NCI-H1930 (cell line): ENCODE measurements at places on chromosomes 7 and 10.

DNA sequence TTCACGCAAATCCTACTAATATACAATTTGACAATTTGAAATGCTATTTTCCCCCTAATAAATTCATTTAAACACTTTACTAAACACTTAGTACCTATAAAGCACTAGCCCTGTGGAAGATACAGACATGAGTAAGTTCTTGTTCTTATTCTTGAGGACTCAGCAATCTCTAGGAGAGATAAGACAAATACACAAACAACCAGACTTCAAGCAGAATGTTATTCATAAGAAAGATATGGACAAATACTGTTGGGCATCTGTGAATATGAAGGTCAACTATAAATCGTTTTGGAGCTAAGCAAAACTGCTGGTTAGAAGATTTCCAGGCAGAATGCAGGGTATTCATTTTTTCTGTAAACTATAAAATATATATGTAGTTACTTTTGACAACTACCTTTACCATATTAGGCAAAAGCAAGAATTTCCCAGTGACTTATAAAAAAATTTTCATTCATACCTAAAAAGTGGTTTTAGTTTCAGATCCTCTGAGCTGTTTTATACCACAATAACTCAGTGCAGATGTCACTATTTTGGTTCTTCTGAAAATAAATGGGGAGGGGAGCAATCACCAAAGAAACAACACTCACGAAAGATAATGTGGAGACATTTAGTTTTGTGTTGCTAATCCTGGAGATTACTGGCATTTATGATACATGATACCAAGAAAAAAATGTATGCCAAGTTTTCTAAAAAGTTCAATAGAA is 3.8 kb downstream of the VPS41 start:
- no peak for DNase-seq

DNA sequence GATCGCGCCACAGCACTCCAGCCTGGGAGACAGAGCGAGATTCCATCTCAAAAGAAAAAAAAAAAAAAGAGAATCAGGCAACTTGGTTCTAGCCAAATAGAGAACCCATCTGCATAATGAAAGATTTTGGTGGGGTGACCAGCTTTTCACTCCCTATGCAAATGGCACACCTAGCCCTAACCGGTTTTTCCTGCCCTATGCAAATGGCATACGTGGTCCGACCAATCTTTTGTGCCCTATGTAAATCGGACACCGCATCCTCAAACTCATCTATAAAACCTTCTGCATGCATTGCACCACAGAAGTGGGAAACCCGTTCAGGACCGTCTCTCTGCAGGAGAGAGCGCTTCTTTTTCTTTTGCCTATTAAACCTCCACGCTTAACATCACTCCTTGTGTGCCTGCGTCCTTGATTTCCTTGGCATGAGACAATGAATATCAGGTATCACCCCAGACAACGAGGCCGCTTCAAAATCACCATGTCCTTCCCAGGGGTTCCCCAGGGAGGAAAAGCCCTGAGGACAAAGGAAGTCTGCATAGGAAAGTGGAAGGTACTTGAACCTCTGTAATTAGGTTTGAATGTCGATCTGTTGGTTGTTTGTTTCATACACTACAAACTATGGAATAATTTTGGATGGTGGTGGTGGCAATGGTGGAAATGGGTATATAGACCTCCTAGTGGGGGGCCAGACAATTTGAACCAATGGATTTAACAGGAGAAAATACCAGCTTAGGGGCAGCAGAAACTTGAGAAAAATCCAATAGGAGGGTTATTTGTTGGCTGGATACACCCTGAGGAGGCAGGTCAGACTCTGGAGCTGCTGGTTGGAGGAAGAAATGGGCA is 396.2 kb downstream of the TYW1 start:
- DNase-seq, result no peak

DNA sequence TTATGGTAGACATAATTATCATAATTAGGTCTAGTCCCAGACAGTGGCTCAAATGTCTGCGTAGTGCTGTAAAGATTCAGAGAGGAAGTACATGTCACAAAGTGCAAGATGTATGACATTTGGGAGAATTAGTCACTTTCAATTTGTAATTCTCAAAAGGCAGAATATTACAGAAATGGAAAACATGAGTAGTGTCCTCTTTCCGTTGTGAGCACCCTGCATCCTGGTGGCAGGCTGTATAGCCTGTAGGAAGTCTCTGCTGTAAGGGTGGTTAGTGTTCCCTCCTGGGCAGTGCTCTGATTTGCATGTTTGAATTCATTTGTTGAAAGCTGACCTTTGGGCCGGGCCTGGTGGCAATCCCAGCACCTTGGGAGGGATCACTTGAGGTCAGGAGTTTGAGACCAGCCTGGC is 17.0 kb downstream of the CDK14 start:
- DNase-seq, result no peak

GRCh38 chr7:30743371-30744074 is 8.4 kb upstream of the INMT start:
- no peak for DNase-seq

DNA sequence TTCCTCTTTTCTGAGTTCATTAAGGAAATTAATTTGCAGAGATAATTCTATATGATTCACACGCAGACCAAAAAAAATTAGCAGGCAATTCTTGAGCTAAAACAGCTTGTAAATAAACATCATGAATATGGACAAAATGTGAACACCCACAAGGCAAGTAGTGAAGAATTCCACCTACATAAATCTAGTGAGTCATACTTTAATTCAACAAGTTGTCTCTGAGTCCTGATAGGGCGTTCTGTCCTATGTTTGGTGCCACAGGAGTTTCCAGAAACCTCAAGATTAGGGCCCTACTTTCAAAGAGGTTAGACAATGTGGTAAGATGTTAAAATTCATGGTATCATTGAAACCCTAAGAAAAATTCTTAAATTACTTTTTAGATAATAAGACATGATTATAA is 122.3 kb downstream of the SGMS1 start:
- no peak for DNase-seq

GRCh38 chr10:112771733-112772132 is 178.3 kb upstream of the TCF7L2 start:
- no peak for DNase-seq

DNA sequence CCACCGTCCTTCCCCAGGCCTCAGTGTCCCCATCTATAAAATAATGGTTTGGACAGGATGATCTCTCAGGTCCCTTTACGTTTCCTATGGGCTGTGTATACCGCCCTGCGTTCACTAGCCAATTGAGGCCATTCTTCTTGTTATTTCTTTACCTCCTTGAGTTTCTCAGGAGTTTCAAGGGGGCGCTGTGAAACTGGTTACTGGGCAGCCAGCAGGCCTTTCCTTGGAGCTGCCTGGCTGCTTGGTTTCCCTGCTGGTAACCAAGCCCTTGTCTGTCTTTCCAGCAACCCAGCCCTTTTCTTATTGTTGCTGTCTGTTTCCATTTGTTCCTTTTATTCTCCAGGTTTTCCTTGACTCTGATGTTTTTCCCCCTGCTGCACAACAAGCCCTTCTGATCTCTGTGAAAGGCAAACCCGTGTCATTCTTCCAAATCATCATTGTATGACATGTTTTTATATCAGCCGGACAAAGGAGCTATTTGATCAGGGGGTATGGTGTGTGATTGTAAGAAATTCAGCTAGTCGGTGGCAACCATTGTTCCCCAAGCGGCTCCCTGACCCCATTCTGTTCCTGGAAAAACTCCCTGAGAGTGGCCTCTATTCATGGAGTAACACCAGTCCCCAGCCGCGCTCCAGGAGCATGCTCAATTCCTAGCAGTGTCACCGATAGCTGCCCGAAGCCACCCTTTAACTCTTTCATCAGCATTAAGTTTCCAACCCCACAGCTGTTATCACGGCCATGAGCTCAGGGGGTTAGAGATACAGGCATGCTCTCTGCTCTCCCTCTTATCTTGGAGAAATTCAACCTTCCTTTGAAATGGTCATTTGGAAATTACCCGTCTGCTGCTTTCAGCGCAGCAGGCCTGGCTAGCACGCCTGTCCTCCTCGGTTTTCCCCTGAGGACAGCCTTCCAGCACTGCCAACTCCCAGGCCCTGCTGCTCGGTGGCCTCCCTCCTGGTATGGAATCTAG is 26.6 kb downstream of the FGF8 start:
- DNase-seq, result no peak

DNA sequence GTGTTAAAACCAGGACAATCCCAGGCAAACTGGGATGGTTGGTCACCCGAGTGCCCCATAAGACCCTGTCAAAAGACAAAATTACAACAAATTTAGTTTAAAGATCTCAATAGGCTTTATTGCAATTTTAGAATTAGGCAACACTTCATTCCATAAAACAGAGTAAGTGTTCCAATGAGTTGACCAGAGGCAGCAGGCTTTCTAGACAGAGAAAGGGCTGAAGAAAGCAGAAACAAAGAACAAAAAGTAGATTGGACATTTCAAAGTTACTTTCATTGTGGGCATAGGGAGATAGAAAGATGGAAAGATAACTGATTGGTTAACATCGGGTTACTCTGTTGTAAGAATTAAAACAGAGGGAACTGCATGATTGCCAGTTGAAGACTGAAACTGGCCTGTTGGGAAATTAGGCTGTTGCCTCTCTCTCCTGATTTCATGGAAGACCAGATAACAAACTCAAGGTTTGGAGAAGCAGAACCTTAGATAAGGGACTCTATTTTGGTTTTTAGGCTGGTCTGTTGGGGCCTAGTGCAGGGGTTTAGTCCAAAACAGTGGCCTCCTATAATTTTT is 36.3 kb downstream of the ENTPD1 start:
- no peak for DNase-seq

- DNase-seq, result no peak
Measured at GRCh38 chr7:88789480-88790064, 6.0 kb downstream of the TEX47 start.

DNA sequence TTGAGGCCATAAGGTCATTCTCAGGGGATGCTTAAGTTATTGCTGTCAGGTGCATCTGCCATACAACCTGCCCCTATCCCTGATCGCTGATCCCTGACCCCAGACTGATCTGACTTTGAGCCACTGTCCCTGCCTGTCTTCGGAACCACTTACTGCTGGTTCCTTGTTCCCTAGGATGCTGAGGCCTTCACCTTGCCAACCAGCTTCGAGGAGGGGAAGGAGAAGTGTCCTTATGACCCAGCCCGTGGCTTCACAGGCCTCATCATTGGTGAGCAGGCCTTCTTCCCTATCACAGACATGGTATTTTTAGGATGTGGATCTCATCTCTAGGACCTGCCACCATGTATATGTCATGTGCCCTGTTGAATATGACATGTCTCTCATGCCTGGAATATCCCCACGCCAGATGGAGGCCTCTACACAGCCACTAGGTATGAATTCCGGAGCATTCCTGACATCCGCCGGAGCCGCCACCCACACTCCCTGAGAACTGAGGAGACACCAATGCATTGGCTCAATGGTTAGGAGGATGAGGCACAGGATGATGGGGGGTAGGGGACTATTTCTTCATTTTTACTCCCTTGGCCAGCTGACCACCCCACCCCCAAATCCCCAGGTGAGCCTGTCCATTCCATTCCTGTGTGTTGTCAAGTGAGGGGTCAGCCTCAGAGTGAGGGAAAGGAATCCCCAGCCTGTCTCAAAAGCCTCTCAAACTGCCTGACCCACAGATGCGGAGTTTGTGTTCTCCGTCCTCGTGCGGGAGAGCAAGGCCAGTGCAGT is 9.0 kb downstream of the MRPL43 start:
- no peak for DNase-seq

GRCh38 chr7:147153571-147153970 is 1037.0 kb downstream of the CNTNAP2 start:
- DNase-seq, result no peak

- DNase-seq, result no peak
Measured at GRCh38 chr7:138167869-138168296, 91.6 kb downstream of the AKR1D1 start.

DNA sequence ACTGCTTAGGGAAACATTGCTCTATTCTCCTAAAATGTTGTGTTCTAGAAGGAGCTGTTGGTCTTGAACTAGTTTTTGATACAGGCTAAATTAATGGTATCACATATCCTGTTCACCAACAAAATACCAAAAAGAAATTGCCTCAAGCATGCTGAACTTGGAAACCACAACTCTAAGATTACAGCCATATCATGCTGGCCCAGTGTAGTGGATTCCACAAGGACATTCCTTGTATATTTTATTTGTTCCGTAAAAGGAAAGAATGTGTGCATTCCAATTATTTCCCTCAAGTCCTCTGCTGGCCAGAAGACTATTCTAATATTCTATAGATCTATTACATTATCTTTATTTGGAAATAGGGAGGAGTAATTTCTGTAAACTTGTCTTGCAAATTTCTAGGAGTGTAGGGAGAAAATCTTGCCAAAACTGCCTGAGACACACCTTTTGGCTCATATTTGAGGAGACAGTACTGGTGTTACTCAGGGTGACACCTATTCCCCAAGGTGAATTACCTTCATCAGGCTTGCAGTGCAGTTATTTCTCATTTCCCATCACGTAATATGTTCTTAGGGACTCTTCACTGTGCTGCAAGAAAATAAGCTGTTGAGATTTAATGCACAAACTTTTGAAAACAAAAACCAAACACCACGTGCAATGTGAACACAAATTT is 1.9 kb upstream of the NEBL start:
- DNase-seq, result no peak

DNA sequence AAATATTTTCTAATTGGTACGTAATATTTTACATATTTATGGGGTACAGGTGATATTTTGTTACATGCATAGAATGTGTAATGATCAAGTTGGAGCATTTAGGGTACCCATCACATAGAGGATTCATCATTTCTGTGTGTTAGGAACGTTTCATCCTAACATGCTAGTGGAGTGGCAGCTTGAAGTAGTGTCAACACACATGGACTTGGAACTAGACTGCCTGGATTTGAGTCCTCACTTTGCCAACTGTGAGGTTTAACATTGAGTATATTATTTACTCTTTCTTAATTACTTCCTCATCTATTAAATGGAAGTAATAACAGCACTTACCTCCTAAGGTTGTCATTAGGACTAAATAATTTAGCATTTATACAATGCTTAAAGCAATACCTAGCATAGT is 241.9 kb downstream of the PLXDC2 start:
- no peak for DNase-seq

DNA sequence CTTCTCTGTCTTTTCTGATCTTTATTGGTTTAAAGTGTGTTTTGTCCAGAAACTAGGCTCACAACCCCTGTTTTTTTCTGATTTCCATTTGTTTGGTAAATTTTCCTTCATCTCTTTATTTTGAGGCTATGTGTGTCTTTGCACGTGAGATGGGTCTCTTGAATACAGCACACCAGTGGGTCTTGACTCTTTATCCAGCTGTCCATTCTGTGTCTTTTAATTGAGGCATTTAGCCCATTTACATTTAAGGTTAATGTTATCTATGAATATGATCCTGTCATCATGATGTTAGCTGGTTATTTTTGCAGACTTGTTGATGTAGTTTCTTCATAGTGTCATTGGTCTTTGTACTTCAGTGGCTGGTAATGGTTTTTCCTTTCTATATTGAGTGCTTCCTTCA is 10.1 kb downstream of the TEX36 start:
- no peak for DNase-seq

GRCh38 chr7:55124989-55125875 is 106.4 kb downstream of the EGFR start:
- no peak for DNase-seq
